CD8-positive, alpha-beta T cell (primary cell): ENCODE measurements at places on chromosomes 2 and 18.
A peak's percentile ranks its signal among the peaks of the same experiment; 100 is the strongest.

DNA sequence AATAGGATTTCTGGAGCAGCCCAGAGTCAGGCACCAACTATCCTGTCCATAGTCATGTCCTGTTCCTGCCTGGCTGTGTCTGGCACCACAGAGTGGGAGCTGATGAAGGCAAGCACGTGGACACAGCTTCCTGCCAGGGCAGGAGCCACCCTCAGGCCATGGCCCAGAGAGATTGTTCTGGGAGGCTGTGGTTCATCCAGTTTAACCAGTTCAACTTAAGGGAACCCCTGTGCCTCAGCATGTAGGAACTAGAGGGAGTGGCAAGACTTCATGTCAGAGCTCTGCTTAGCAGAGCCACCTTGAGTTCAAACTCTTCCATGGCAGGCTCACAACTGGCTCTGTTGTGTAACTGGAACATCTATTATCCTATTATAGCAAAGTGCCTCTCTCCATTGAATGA lies 73.2 kb upstream of the NCKAP5 start:
- no peak for DNase-seq

DNA sequence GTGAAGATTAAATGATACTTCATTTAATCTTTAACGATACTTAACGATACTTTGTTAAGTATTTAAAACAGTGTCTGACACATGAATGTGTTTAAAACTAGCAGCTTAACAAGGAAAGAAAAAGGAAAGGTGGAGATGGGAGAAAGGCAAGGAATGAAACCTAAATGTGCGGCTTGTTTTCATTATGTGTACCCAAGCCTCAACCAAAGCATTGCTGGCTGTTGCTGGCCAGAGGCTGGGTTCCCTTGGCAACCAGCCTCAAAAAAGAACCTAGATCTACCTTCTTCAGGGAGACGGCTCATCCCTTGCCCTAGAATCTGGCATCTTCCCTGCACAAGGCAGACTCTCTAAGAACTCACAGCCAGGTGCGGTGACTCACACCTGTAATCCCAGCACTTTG lies 13.8 kb upstream of the PCBP1 start:
- no peak for DNase-seq

DNA sequence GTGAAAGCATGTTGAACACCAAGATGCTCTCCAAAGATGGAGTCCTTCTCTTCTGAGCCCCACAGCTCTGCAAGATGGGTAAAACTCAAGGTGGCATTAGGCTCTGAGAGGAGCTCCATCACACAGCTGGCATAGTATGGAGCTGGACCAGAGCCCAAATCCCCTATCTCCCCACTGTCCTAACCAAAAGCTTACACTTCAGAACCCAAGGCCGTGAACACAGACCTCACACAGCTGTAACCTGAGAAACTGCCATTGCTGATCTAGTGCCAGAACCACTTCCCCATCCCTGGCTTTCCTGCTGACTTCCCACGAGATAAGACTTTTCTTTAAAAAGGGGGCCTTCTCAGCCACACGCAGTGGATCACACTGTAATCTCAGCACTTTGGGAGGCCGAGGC lies 25.0 kb downstream of the TTC32 start:
- DNase-seq: no peak

GRCh38 chr2:158760887-158761286 lies 34.2 kb upstream of the DAPL1 start:
- DNase-seq: no peak

DNA sequence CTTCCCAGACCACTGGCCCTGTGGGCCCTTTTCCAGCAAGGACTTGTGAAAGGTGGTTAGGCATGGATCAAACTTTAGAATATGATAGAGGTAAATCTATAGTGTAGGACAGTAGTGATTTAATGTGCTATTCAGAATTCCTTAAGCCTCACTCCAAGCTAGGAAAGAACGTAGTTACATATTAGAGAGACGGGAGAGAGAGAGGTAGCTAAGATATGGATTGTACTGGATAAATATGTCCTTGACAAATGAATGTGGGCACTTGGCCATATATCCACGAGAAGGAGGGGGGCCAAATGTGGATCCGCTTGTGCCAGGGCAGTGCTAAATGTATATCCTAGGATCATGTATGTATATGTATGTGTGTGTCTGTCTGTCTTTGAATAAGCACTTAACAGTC lies 6.5 kb downstream of the KCNJ3 start:
- no peak for DNase-seq

DNA sequence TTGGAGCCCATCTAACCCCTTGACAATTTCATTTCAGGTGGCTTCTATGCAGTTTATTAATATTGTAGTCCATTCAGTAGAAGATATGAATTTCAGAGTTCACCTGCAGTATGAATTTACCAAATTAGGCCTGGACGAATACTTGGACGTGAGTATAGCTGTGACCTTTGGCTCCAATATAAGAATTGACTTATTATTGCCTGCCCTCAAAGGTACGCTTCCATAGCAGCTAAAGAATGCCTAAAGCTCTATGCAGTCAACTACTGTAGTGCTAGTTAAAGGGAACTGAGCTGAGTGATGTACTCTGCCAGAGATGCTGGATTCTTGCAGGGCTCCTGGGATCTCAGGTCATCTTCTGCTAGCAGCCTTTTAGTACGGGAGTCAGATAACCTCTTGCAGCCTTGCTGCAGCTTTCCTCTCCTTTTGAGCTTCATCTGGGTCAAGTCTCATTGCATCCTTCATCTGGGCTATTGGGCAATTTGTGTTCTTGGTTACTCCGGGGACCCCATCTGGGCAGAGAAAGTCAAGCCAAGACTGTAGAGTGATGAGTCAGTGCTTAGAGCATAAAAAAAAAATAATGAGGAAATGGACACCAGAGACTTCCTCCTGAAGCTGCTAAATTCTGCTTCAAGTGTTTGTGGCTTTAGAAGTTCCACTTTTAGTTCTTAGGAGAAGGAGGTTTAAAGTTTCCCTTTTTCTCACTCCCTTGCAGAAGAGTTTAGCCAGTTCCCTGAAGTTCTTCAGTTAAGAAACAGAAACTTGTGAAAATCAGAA lies 105.6 kb downstream of the PRPF40A start:
- peak; percentile 3 for DNase-seq

DNA sequence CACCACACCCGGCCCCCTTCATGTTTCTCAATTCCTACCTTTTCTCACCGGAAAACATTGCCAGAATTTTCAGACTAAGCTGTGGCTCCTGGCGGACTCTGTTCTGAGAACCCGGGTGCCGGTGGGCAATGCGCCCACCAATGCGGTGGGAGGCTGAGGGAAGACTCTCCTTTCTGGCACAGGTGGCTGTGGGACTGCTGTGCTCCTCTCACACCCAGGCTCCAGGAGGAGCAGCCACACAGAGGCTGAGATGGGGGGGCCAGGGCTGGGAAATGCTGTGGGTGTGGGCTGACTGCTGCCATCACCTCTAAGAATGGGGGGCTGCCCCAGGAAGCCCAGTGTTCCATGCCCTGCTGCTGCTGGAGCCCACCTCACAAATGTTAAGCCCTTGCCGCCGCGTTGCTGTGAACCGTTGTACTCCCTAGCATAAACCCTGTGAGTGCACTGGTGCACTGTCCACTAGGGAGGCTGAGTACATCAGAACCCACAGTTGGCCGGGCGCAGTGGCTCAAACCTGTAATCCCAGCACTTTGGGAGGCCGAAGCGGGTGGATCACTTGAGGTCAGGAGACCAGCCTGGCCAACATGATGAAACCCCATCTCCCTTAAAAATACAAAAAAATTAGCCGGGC lies 152.6 kb downstream of the LDLRAD4 start:
- DNase-seq: no peak

DNA sequence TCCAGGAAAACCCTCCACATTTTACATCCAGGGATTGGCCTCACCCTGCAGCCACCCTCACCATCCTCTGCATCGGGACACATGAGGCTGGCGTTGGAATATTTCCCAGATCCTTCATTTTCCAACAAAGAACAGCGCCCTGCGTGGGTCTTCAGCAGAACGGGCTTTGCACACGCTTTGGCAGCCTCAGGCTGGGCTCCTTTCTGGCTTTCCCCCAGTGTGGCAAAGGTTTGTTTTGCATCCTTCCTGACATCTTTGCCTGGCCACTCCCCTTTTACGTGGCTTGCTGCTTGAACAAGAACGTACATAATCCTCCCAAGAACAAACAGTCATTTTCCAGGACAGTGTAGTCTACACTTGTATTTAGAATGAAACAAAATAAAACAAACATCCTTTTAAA lies 25.6 kb upstream of the GREB1 start:
- no peak for DNase-seq

DNA sequence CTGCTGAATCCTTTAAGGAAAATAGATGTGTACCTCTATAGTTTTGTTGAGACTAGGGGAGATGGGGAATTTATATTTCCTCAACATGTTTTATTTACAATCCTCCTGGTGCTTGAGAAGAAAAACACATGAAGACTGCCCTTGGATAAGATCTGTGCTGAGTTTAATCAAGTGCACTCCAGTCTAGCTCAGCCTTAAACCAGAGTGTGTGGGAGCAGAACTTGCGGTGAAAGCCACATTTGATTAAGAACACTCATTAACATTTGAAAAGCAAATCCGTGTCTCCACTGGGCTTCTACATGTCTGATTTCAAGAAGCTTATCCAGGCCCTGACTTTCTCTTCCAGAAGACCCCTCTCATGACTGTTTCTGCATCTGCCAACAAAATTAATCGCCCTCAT lies 84.8 kb upstream of the ITGA6 start:
- no peak for DNase-seq

DNA sequence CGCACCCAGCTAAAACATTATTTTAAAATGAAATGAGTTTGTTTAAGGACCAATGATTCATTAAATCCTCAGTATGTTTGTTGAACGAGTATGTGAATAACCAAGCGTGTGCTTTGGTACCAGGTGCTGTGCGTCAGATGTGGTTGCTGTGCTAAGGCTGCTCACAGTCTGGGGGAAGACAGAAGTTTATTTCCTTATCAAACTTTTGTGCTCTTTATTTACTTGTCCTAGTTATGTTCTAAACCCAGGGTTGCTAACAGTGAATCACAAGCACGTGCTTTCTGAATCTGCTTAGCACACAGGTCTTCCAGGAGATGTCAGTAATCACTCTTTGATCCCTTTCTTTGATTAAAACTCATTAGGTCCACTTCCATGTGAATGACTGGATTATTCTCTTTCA lies 37.0 kb downstream of the RAPGEF4 start:
- DNase-seq: no peak

- DNase-seq: no peak
These were observed 2.3 kb downstream of the VAPA start for GRCh38 chr18:9916077-9916639.

GRCh38 chr2:174835797-174836255 lies 71.6 kb upstream of the CHRNA1 start:
- DNase-seq: no peak

DNA sequence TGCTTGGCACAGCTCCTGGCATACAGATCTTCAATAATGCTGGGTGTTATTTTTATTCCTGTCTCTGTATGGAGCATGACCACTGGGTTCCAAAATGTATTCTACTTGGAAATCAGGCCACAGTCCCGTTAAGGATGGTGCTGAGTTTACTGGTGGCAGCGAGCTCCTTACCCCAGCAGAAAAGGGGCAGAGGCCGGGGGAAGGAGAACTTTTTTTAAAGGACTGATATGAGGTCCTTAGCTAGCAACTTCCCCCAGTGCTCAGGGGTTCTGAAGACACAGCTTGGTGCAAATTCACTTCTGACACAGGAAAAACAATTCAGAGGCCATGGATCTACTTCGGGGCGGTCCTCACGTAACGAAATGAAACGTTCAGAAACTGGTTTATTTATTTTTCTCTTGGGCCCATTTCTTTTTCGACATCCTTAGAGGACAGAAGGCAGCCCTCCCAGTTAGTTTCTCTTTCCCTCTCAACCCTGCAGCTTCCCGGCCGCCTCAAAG lies 872 bp downstream of the RDH14 start:
- DNase-seq: no peak

DNA sequence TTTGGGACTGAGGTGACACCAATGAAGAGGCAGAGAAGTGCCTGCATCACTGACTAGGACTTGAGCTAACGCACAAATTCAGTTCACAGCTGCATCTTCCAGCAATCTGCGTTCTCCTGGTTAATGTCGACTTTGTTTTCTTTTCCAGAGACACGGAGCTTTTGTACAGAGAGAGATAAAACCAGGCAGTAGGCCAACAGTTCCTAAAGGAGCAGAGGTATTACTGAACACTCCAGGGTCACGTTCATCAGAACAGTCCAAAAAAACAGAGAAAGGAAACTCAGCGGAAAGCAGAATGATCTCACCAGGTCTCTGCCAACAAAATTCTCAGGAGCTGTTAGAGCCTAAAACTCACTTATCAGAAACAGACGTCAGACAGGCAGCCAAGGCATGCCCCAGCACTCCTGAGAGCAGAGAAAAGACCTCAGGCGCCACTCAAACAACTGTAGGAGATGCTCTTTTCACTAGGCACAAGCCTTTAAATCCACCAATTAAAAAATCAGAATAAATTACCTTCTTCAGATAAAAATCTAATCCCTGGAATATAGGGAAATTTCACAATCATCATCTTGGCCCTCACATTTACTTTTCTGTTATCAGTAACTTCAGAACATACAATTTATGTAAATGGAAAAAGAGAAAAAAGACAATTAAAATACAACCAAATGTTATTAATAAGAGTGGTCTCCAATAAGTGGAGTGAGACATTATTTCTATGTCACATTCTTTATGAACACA lies 95.9 kb upstream of the SPTBN1 start:
- DNase-seq: no peak

GRCh38 chr2:109017017-109017416 lies 28.0 kb upstream of the EDAR start:
- no peak for DNase-seq

DNA sequence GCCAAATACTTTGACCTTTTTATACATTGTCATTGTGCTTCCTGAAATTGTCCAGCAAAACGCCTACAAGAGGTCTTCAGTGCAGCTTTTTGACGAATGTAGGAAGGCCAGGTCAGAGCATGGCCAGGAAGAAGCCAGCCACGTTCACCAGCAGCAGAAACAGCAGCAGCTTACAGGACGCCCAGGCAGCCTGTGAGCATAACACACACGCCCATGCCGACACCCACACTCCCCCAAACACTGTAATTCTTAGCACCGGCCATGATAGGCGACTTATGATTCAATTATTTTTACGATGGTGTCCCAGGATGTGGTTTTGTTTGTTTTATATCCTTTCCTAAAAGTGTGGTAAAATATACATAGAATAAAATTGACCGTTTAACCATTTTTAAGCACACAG lies 249.1 kb upstream of the SALL3 start:
- no peak for DNase-seq

GRCh38 chr18:46434629-46435028 lies 222.4 kb downstream of the LOXHD1 start:
- DNase-seq: no peak

DNA sequence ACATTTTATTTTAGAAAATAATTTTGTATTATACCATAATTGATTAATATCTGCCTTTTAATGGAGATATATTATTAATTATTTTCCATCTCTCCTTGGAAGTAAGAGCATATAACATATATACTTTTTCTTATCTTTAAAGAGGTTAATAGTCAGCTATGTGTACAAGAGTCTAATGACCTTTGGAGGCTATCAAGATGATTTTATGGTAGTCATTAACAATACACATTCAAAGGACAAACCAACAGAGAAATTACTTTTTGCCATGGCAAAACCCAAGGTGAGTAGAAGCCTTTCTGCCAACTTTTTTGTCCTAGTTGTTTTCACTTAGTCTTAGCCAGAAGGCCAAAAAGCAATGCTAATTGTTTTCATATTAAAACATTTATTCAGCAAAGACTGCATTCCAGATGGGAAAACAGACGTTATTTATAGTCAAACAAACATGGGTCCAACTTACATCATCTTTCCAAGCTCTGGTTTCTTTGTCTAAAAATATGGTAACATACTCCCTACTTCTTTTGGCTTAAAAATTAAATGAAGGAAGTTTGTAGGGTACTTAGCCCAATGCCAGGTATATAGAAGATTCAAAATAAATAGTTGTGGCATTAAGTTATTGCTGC lies 9.6 kb upstream of the DYNC2LI1 start:
- no peak for DNase-seq
